Activated CD4-positive, alpha-beta memory T cell treated with anti-CD3 and anti-CD28 coated beads for 36 hours (primary cell): ENCODE measurements at places on chromosomes 4 and X. TPM values are rescaled to one million over a fixed set of nuclear protein-coding genes. Genes with fewer than 3 reads are reported as not detected.

DNA sequence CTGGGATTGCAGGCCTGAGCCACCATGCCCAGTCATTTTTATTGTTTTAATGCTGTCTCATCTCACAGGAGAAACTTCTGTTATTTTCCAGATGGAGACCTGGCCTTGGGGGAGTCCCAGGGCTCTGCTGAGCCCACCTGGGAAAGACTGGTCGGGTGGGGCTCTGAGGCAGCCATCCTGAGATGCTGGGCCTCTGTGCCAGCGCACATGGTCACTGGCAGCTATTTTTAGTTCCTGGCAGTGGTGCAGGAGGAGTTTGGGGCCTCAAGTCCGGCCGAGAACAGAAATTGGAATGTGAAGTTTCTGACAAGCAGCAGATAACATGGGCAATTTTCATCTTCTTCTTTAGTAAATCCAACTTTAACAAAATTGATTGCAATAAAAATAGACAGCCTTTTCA is 44.5 kb downstream of the SORCS2 start:
- no peak for DNase-seq
- H3K4me3 ChIP-seq: no peak overlapping the region
- no peaks in the 10 kb centered on the region for H3K4me1 ChIP-seq
- no peaks in the 10 kb centered on the region for H3K27me3 ChIP-seq
- no peaks in the 10 kb centered on the region for H3K36me3 ChIP-seq
- H3K27ac ChIP-seq: no peak overlapping the region

- no peak for DNase-seq
- no peaks in the 10 kb centered on the region for H3K27me3 ChIP-seq
- H3K4me3 ChIP-seq: no peak overlapping the region
- no peaks in the 10 kb centered on the region for H3K36me3 ChIP-seq
- H3K27ac ChIP-seq: no peak overlapping the region
- no peaks in the 10 kb centered on the region for H3K4me1 ChIP-seq
These were observed 514.6 kb upstream of the KLHL4 start for GRCh38 chrX:87003031-87003430.

DNA sequence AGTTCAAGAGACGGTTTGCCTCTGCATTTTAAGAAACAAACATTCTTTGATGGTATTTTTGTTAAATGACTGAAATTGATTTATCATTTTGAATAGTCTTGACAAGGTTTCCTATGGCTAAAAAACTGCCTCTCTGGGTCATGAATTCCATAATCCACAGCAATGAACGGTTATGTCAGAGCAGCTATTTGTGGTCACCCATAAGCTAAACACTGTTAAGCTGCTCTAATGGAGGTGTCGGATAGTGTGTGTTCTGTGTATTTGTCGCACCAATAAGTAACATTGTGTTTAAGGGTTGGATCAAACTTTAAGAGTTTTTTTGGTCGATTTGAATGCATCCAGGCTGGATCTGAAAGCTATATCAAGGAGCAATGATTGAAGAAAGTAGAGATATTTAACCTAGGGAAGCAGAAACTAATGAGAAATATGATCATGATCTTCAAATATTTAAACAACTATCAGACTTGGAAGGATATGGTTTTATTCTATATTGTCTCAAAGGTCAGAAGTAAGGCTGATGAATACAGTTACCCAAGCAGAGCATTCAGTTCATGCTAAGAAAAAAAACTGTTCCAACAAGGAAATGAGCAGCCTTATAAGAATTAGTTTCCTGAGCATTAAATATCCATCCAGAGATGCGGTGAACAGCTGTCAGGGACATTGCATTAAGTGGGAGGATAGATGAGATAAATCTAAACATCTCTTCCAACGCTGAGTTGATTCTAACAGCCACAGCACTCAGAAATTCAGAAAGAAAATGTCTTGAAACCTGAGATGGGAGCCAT is 232.3 kb upstream of the RPS6KA3 start:
- H3K4me3 ChIP-seq: no peak overlapping the region
- peaks cover 6% of the 10 kb centered on the region for H3K27me3 ChIP-seq
- no peaks in the 10 kb centered on the region for H3K36me3 ChIP-seq
- peaks cover 14% of the 10 kb centered on the region for H3K4me1 ChIP-seq
- no peak for DNase-seq
- H3K27ac ChIP-seq: no peak overlapping the region

DNA sequence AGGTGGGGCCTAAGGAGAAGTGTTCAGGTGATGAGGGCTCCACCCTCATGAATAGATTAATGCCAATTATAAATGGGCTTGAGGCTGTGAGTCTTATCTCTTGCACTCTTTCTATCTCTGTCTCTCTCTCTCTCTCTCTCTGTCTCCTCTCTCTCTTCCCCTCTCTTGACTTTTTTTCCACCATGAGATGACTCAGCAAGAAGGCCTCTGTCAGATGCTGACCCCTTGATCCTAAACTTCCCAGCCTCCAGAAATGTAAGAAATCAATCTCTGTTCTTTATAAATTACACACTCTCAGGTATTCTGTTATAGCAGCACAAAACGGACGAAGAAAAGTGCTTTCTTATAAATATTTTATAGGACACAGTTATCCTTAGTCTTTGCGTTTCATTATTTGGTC is 184.9 kb upstream of the PCDH7 start:
- H3K4me3 ChIP-seq: no peak overlapping the region
- H3K27me3 ChIP-seq: no peaks in the 10 kb centered on the region
- no peak overlapping the region for H3K27ac ChIP-seq
- no peaks in the 10 kb centered on the region for H3K4me1 ChIP-seq

DNA sequence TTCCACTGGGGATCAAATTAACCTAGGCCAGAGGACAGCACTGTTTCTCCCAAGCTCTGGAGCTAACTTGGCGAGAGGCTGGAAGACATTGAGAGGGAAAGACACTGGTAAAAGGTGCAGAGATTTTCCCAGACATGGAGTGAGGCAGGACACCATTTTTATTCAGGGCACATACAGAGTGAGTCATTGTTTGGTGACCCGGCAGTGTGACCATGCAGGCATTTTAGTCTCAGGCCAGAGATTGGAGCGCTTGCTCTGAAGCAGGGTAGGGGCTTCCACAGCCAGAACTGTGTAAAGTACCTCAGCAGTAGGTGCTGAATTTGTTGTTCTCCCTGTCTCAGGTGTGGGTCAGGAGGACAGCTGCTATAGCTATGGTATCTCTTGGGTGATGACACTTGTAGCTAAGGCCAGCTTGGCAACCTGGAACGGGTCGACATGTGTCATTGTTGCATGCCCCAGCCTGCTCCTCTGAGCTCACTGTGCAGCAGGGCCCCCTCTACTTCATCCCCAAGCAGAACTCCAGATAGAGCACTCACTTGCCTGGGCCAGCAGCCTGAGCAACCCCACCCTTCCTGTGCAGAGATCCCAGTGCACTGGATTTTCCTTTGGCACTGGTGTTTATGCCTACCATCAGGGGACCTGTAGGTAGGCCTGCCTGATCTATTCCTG is 79.8 kb upstream of the ATP8A1 start:
- H3K4me1 ChIP-seq: peaks cover 3% of the 10 kb centered on the region
- peaks cover 16% of the 10 kb centered on the region for H3K27me3 ChIP-seq
- no peak overlapping the region for H3K4me3 ChIP-seq
- no peaks in the 10 kb centered on the region for H3K36me3 ChIP-seq
- no peak overlapping the region for H3K27ac ChIP-seq

GRCh38 chrX:40663880-40664630 is 16.7 kb upstream of the CXorf38 start:
- H3K27ac ChIP-seq: peak overlapping the region; percentile 45
- no peak overlapping the region for H3K4me3 ChIP-seq
- no peaks in the 10 kb centered on the region for H3K4me1 ChIP-seq
- no peak for DNase-seq
- H3K27me3 ChIP-seq: no peaks in the 10 kb centered on the region

DNA sequence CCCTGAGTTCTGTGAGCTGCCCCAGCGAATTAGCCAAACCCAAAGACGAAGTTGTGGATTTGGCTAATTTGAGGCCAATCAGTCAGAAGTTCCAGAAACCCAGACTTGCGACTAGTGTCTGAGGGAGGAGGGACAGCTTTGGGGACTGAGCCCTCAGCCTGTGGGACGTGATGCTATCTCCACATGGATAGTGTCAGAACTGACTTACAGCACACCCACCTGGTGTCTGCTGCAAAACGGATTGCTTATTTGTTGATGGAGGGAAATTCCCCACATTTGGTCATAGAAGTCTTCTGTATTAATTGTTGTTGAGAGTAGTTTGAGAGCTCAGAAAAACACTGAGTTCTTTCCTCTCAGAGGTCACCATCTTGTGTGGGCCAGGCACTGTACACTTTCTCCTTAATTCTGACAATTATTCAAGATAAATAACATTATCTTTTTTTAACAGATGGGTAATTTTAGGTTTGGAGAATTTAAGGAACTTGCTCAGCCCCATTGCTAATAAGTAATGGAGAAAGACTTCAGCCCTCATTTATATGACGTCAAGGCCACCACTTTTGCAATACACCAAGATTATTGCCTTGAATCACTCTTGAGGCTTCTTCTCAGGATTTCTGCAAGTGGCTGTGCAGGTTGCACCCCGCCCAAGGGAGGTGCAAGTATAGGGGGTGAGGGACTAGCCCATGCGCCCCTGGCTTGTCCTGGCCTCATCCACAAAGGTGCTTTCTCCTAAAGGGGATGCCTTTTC is 16.7 kb downstream of the CLRN2 start:
- peaks cover 17% of the 10 kb centered on the region for H3K27me3 ChIP-seq
- DNase-seq: no peak
- H3K4me1 ChIP-seq: peaks cover 5% of the 10 kb centered on the region
- H3K36me3 ChIP-seq: no peaks in the 10 kb centered on the region
- no peak overlapping the region for H3K4me3 ChIP-seq

DNA sequence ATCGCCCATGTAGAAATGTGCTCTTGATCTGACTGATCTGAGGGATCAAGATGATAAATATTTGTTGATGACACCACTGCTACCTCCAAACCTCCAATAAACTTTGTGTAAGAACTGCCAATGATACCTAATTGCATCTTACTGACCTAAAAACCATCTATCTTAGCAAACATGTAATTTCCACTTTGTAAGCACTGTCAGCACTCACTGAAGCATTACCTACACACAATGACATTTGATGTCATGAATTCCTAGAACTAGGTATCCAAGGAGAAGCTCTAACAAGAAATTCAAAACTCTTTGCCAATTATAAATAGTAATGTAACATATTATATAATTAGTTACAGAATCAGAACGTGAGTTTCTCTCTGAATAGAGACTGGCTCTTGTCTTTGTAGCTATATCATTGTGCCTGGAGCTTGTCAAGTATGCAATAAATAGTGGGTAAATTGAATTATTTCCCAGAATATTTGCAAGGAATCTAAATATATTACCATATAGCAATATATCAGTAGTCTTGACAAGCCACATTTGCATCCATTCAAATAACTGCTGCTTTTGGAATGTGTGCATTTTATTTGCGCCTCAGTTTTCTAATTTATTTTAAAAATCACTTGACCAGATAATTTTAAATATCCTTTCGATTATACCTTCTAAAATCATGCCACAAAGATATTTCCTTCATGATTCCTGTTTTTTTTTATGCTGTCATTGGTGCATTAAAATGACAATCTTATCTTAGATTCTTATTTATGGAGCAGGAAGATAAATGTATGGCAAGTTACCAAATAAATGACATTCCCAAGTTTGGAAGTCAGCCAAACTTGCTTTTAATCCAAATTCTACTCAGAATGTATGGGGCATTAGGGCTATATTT is 232.3 kb upstream of the NEIL3 start:
- no peaks in the 10 kb centered on the region for H3K4me1 ChIP-seq
- H3K27me3 ChIP-seq: no peaks in the 10 kb centered on the region
- H3K27ac ChIP-seq: no peak overlapping the region
- H3K4me3 ChIP-seq: no peak overlapping the region
- no peaks in the 10 kb centered on the region for H3K36me3 ChIP-seq

GRCh38 chr4:130073145-130073790 is 977.3 kb downstream of the C4orf33 start:
- no peak overlapping the region for H3K4me3 ChIP-seq
- H3K4me1 ChIP-seq: no peaks in the 10 kb centered on the region
- no peaks in the 10 kb centered on the region for H3K27me3 ChIP-seq
- no peak overlapping the region for H3K27ac ChIP-seq
- DNase-seq: no peak

ALPK1 gene
- 22.9 TPM for total RNA-seq
